Smooth muscle cell of bladder (primary cell): ENCODE measurements at places on chromosomes 1 and 21. TPM values are rescaled to one million over a fixed set of nuclear protein-coding genes. Genes with fewer than 3 reads are reported as not detected.

The NUAK2 gene
- 3.9 and 4.8 TPM in 2 replicates for total RNA-seq

The DLGAP3 gene
- total RNA-seq, result under 0.01 TPM in 2 replicates

The BNIPL gene
- total RNA-seq, result 0.14 and 0.18 TPM in 2 replicates

The AJAP1 gene
- not detected in 2 replicates for total RNA-seq

The GJA9 gene
- under 0.01 TPM in 1 of 2 replicates, not detected in the other for total RNA-seq

The LCE2A gene
- not detected in 2 replicates for total RNA-seq

The CNR2 gene
- not detected in 2 replicates for total RNA-seq

The RBM11 gene
- total RNA-seq, result not detected in 2 replicates

The AGT gene
- 0.28 and 2.7 TPM in 2 replicates for total RNA-seq

The OPTC gene
- not detected in 2 replicates for total RNA-seq

The CYP4X1 gene
- not detected in 2 replicates for total RNA-seq

The CFHR4 gene
- under 0.01 TPM in 1 of 2 replicates, not detected in the other for total RNA-seq

The LYPD8 gene
- 0.14 TPM in 1 of 2 replicates, not detected in the other for total RNA-seq

The GJA8 gene
- total RNA-seq, result not detected in 2 replicates

The CD1E gene
- total RNA-seq, result not detected in 2 replicates

The PGLYRP4 gene
- total RNA-seq, result not detected in 2 replicates

The RGS18 gene
- 0.43 TPM in 1 of 2 replicates, not detected in the other for total RNA-seq

The KIF21B gene
- under 0.01 and 0.09 TPM in 2 replicates for total RNA-seq

The FBXO28 gene
- 21.2 and 22.1 TPM in 2 replicates for total RNA-seq

The CELA3A gene
- not detected in 2 replicates for total RNA-seq

The LEFTY2 gene
- not detected in 2 replicates for total RNA-seq

The A3GALT2 gene
- not detected in 2 replicates for total RNA-seq

The TGFB2 gene
- 9.0 and 15.6 TPM in 2 replicates for total RNA-seq

The CLIC6 gene
- 0.09 and 0.28 TPM in 2 replicates for total RNA-seq
